Foreskin melanocyte (primary cell): ENCODE measurements at places on chromosomes 1 and 21.

DNA sequence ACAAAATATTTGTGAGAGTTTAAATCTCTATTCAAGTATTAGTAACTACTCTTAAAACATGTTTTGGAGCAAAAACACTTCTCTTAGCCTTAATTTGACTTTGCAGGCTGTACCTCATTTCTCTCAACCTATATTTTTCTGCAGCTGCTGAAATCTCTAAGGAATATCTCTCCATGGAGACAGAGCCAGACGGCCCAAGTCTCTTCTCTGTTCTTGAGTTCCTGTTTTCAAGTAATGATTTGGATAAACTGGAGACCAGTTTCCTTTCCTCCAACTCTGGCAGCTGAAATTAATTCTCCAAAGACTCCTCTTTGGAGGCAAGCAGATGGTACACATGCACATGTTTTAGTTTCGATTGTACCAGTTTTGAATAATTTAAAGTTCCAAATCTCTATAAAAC is 659.7 kb upstream of the NEGR1 start:
- DNase-seq: no peak

- no peak for DNase-seq
Observed at GRCh38 chr1:179229214-179230140, at the start of gene ABL2. ABL2 (minus strand) TSS chr1:179229677; CDS start chr1:179229397, 280 bp downstream.

DNA sequence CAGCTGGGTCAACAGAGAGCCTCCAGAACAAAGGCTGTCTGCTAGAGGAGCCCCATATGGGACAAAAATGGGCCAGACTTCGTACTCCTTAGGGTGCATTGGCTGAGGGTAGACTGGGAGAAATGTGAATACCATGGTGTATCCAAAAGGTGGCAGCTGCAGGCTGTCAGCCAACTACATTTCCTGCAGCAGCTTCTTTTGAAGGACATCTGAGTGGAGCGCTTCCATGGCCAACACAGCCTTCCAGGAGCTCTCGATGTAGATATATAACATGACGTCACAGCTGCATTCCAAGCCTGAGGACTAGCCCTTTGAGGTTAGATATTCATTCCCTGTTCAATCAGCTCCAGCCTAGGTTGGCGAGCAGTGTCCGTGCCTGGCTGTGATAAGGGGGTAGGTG is 107.7 kb downstream of the MAB21L3 start:
- DNase-seq: no peak

GRCh38 chr1:177487481-177487880 is 316.7 kb downstream of the BRINP2 start:
- DNase-seq: no peak

DNA sequence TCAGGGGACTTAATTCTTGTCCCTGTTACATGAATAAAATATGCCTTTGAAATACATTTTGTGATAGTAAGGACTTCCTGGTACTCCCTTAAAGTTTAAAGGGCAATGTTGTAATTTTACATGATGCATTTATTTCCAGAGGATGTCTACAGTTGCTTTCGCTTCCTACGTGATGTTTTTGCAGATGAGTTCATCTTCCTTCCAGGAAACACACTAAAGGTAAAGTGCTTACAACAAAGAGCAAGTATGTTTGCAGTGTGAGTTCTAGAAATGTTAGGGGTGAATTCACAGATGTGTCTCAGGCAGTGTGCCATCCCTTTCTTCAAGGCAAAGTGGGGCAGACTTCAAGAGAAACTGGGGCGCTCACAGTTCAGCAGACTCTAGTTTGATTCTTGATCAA is 31.2 kb downstream of the GNPAT start:
- DNase-seq: no peak
